ENCODE measurements at places on chromosomes 7 and 10.

GRCh38 chr10:43569681-43570080 is 4.7 kb downstream of the ZNF239 start:
- H3K27ac ChIP-seq, result no peak overlapping the region
- no peaks in the 10 kb centered on the region for H3K27me3 ChIP-seq
- H3K4me1 ChIP-seq, result no peaks in the 10 kb centered on the region
- DNase-seq, result no peak
- H3K4me3 ChIP-seq, result no peak overlapping the region
- no peaks in the 10 kb centered on the region for H3K36me3 ChIP-seq

- no peak for DNase-seq
- no peak overlapping the region for H3K27ac ChIP-seq
- H3K36me3 ChIP-seq, result peaks cover 6% of the 10 kb centered on the region
- H3K4me1 ChIP-seq, result no peaks in the 10 kb centered on the region
- no peak overlapping the region for H3K4me3 ChIP-seq
Measured at GRCh38 chr7:149569025-149569725, 71.6 kb upstream of the ZNF746 start.

DNA sequence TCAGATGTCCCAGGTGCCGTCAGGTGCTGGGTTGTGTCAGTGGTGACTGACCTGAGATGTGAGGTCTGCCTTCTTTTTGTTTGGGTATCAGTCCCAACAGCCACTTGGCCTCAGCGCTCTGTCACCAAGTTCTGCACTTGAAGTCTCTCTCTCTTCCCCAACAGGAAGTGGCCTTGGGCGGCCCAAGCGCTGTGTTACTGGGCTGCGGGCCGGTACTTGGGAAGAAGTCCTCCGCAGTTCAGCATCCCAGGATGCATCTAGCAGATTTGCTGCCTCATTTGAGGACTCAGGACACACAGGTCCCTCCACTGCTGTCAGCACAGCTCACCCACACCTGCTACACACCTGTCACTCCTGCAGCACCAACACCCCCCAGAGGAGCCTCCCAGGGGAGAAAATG is 40.1 kb downstream of the LYZL2 start:
- H3K27me3 ChIP-seq, result no peaks in the 10 kb centered on the region
- no peaks in the 10 kb centered on the region for H3K36me3 ChIP-seq
- H3K27ac ChIP-seq, result no peak overlapping the region
- H3K4me3 ChIP-seq, result no peak overlapping the region

DNA sequence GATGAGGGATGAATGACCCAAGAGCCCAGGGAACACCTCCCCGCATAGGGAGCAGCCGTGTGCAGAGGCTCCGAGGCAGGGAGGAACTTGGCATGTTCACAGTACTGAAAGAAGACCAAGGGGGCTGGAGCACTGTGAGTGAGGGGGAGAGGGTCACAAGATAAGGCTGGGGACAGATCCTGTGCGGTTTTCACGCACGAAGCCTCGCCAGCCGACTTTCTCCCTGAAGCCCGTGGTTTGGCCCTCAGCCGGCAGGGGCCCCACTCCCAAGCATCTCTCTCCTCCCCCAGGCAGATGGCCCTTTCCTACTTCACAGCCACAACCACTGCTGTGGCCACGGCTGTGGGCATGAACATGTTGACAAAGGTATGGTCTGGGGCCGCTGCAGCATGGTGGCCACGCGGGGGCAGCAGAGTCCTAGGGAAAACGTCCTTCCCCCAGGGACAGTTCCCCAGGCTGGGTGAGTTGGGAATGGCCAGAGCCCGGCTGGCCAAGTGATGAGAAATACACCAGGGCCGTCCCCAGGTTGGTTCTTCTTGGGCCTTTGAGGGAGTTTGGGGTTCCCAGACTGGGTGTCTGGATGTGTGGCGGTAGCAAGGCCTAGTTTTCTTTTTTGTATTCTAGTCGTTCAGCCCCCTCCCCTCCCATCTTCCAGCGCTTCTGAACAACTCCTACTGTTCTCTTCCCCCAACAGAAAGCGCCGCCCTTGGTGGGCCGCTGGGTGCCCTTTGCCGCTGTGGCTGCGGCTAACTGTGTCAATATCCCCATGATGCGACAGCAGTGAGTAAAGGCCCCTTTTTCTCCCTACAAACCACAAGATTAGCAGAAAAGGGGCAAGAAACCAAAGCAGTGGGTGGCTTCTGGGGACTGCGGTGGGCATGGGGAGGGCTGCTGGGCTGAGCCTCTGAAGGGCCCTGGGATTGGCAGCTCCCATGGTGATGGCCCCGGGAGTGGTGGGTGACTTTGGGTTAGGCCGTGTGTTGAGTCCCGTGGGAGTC is 14.4 kb upstream of the WBP1L start:
- peak; percentile 85 for DNase-seq
- peaks cover 2% of the 10 kb centered on the region for H3K36me3 ChIP-seq
- H3K27me3 ChIP-seq, result no peaks in the 10 kb centered on the region
- peak overlapping the region; percentile 1 for H3K27ac ChIP-seq
- peaks cover 7% of the 10 kb centered on the region for H3K4me1 ChIP-seq

DNA sequence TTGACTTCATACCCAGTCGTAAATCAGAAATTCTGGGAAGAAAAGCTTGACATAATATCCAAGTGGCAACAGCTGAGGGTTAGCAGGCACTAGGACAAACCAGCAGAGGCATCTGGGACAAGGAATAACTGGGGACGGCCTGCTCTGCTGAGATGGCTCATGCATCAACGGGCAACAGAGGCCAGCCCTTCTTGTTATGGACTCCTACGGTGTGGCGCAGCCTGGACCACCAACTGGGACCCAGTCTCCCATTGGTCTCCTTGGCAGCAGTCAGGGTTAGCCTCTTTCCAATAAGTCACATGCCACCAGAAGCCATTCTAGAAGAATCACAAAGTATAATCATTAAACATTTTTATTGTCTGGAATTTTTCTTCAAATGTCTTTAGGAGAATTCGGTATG is 15.0 kb downstream of the FGFR2 start:
- DNase-seq, result no peak
- no peak overlapping the region for H3K4me3 ChIP-seq
- H3K27ac ChIP-seq, result no peak overlapping the region
- peaks cover 8% of the 10 kb centered on the region for H3K4me1 ChIP-seq
- H3K36me3 ChIP-seq, result no peaks in the 10 kb centered on the region

- H3K4me1 ChIP-seq, result peaks cover 6% of the 10 kb centered on the region
- no peaks in the 10 kb centered on the region for H3K27me3 ChIP-seq
Measured at GRCh38 chr10:22230158-22230833, 12.5 kb upstream of the EBLN1 start.

DNA sequence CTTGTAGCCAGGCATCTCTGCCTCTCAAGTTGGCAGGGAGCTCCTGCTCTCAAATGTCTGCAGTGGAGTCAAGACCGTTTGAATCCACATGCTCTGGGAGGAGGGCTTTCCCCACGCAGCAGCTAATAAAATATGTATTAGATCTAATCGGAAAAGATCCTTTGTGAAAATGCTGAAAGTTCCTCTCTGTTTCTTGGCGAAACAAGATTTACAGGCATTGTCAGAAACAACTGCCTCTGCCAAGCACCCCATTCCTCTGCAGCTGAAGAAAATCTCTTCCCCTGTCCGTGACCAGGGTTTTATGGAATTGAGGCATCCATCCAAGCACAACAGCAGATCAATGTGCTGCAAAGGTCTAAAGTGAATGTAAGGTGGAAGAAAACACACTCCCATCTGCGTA is 165.8 kb downstream of the TCERG1L start:
- no peaks in the 10 kb centered on the region for H3K36me3 ChIP-seq
- DNase-seq, result no peak
- no peaks in the 10 kb centered on the region for H3K4me1 ChIP-seq

GRCh38 chr7:63521-64021 is 128.8 kb upstream of the FAM20C start:
- H3K4me1 ChIP-seq, result no peaks in the 10 kb centered on the region
- no peaks in the 10 kb centered on the region for H3K36me3 ChIP-seq
- no peak overlapping the region for H3K27ac ChIP-seq
- DNase-seq, result no peak
- no peaks in the 10 kb centered on the region for H3K27me3 ChIP-seq
- no peak overlapping the region for H3K4me3 ChIP-seq

DNA sequence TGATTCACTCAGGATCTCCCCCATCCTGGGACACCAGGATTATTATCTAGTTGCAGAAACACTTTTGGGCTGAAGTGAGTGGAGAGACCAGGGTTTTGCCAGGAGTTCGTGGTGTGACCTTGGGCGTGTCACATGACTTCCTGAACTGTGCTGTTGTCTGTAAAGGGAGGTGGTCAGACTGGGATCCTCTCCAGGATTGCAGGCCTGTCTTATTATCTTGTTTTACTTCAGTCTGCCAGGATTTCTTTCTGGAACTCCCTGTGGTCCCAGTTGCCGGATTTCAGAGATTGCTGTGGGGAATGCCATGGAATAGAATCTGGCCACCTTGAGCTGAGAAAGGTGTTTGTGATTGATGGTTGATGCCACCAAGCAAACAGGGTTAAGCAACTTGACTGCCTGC is 35.8 kb downstream of the CRCP start:
- peaks cover 5% of the 10 kb centered on the region for H3K36me3 ChIP-seq

GRCh38 chr7:119197172-119197876 is 972.8 kb downstream of the ANKRD7 start:
- no peak for DNase-seq
- H3K4me3 ChIP-seq, result no peak overlapping the region
- peaks cover 3% of the 10 kb centered on the region for H3K4me1 ChIP-seq
- no peaks in the 10 kb centered on the region for H3K27me3 ChIP-seq
- H3K36me3 ChIP-seq, result no peaks in the 10 kb centered on the region
- no peak overlapping the region for H3K27ac ChIP-seq

- no peak overlapping the region for H3K27ac ChIP-seq
- no peaks in the 10 kb centered on the region for H3K36me3 ChIP-seq
- H3K4me1 ChIP-seq, result no peaks in the 10 kb centered on the region
- H3K27me3 ChIP-seq, result no peaks in the 10 kb centered on the region
Measured at GRCh38 chr10:9253121-9253520, 1198.6 kb downstream of the GATA3 start.

GRCh38 chr10:103576862-103577261 is 83.4 kb downstream of the NEURL1 start:
- peaks cover 4% of the 10 kb centered on the region for H3K4me1 ChIP-seq
- H3K36me3 ChIP-seq, result no peaks in the 10 kb centered on the region
- no peak overlapping the region for H3K4me3 ChIP-seq
- DNase-seq, result no peak
- H3K27ac ChIP-seq, result no peak overlapping the region

- H3K4me1 ChIP-seq, result peaks cover 6% of the 10 kb centered on the region
- H3K27ac ChIP-seq, result no peak overlapping the region
- H3K4me3 ChIP-seq, result no peak overlapping the region
- DNase-seq, result no peak
- H3K36me3 ChIP-seq, result no peaks in the 10 kb centered on the region
- H3K27me3 ChIP-seq, result no peaks in the 10 kb centered on the region
Measured at GRCh38 chr7:139995017-139995915, 67.5 kb downstream of the PARP12 start.

- no peak for DNase-seq
- no peaks in the 10 kb centered on the region for H3K27me3 ChIP-seq
- H3K27ac ChIP-seq, result no peak overlapping the region
- H3K4me3 ChIP-seq, result no peak overlapping the region
- H3K36me3 ChIP-seq, result no peaks in the 10 kb centered on the region
Measured at GRCh38 chr10:75137533-75138438, 26.3 kb downstream of the SAMD8 start.

DNA sequence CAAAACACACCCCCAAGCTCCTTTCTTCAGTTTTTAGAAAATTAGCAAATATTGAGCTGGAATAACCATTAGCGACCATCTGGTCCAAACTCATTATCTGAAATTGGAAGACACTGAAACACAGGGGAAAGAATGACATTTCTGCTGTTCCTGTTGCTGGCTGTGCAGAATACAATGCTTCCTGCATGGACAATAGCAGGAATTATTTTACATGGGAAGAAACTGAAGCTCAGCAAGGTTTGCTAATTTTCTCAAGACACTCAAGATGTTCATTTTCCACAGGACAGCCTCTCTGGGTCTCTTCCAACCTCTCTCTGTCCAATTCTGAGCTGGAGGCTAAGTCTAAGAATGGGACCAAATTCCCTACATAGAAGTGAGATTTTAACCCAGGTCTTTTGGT is 81.9 kb upstream of the TNS3 start:
- no peaks in the 10 kb centered on the region for H3K4me1 ChIP-seq
- H3K36me3 ChIP-seq, result no peaks in the 10 kb centered on the region
- no peak overlapping the region for H3K4me3 ChIP-seq
- H3K27me3 ChIP-seq, result no peaks in the 10 kb centered on the region
- no peak for DNase-seq

DNA sequence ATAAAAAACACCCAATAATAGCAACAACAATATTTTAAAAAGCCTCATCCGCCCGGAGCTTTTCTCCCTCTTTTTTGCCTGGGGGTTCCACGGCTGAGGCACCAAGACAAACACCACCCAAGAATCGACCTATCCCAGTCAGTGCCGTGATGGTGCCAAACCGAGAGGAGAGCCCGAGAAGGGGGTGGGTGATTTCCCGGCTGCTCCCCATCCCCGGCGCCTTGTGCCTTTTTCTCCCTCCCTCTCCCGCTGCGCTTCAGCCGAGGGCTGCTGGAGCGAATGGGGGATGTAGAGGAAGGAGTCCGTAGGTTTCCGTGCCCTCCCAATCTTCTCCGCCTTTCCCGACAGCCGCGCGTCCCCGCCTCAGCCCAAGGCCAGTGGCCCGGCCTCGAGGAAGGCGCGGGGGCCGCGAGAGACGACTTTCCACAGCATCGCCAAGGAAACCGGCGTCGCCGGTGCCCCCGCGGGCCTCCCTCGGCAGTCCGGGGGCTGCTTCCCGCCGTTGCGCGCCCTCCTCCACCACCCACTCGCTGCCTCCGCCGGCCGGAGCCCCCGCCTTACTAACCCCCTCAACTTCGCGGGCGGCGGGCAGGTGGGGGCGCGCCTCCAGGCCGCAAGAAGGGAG is 1.3 kb downstream of the EGR2 start:
- peaks cover 14% of the 10 kb centered on the region for H3K4me1 ChIP-seq
- no peak for DNase-seq
- no peaks in the 10 kb centered on the region for H3K36me3 ChIP-seq
- peaks cover 6% of the 10 kb centered on the region for H3K27me3 ChIP-seq

GRCh38 chr7:78127009-78127408 is 328.4 kb downstream of the PHTF2 start:
- no peak overlapping the region for H3K4me3 ChIP-seq
- DNase-seq, result no peak
- no peak overlapping the region for H3K27ac ChIP-seq
- no peaks in the 10 kb centered on the region for H3K4me1 ChIP-seq
- no peaks in the 10 kb centered on the region for H3K36me3 ChIP-seq

DNA sequence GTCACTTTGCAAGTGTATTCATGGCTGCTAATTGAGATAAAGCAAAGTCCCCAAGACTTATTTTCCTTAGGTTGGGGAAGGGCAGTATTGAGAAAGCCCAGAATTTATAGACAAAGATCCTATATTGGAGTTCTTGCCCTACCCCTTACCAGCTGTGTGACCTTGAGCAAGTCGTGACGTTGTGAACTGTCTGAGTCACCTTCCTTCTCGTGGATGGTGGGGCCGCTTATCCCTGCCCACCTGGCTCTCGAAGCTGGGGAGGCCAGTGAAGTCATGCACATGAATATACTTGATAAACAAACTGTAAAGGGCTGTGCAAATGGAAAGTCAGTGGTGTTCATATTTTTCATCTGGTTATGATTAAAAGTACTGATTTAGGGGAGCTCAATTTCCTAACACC is 127.4 kb downstream of the TACC2 start:
- no peak for DNase-seq
- peaks cover 3% of the 10 kb centered on the region for H3K4me1 ChIP-seq
- H3K27ac ChIP-seq, result no peak overlapping the region
- H3K4me3 ChIP-seq, result no peak overlapping the region
- H3K27me3 ChIP-seq, result no peaks in the 10 kb centered on the region
